Hematopoietic multipotent progenitor cell (in vitro differentiated cells): ENCODE measurements at places on chromosomes 5 and 9.

DNA sequence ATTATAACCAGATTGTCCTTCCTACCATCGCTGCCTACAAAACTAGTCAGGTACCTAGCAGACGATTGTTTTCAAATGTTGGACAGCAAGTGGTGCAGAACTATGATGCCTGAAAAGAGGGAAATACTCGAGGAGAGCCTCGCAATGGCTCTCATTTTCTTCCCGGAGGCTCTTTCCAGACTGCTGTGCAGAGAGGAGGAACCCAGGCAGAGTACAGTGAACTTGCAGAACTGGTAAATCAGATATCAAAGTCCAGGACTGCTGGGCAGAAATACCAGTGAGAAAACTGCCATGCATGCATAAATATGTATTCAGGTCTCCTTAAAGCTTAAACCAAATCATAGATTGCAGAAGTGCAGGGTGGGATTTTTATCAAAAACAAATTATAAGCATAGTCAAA is 26.4 kb upstream of the UGT3A1 start:
- no peak for DNase-seq

- no peak for DNase-seq
Measured at GRCh38 chr5:14148483-14148882, 5.3 kb downstream of the TRIO start.

DNA sequence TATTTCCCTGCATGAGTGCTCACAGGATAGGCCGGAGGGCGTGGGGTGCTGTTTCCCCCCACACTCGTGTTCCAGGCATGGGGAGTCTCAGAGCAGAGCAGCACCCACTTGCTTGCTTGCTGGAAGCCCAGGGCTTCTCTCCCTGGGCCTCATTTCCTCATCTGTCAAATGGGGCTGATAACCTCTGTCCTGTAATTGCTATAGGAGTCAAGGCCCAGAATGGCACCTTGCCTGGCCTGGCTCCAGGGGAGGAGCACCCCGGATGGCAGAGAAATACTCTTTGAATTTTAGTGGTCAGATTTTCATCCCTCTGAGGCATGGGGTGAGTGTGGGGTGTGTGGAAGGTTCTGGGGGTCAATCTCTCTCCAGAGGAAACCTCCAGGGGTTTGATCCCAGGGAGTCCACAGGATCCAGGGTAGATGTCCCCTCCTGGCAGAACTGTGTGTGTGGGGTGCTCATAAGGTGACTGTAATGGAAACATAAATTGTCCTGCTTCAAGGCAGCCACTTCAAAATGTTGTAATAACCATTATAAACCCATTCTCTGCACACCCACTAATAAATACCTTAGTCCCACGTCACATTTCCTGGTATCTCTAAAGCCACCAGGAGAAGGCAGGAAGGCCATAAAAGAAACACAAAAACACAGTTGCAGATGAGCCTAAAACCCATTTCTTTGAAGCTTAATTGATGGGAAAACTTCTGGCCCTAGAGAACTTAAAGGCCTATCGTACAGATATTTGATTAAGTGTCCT is 272.2 kb downstream of the FSTL4 start:
- no peak for DNase-seq

DNA sequence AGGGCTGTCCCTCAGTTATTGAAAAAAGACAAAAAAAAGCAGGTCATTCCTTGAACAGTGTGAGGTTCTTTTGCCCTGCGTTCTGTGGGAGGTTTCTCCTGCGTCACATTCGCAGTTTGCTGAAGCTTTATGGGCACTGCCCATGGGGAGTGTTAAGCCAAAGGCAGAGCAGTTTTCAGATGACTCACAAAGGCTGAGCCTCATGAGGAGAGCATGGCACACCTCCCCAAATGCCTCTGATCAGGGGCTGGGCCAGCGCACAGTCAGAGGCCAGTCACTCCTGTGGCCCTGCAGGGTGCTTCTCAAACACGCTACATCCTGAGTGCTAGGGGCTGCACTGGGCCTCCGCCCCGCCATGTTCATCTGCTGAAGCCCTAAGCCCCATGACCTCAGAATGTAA is 38.4 kb downstream of the IRX1 start:
- DNase-seq: no peak

DNA sequence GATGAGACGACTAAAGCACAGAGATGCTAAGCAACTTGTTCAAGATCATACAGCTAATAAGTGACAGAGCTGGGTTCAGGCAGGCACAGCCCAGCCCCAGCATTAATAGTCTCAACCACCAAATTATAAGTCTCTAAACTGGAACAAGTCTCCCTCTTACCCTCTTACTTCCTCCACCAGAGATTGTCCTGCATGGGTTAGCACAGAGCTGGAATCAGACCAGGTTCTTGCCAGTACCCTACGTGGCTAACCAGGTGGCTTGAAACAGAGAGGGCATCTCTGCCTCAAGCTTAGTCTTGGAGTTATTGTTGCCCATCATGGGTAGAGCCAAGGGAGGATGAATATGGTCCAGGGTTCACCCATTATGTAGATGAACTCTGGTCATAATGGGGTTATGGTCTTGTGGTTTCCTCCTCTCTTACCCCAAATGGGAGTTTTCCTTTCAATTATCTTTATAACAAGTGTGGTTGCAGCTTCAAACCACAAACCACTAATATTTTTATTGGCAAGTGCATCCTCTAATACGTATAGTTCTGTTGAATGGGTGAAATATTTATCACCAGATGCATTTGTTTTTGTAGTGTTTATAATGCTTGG is 8.3 kb upstream of the XPA start:
- DNase-seq: peak; percentile 27

- DNase-seq: no peak
Measured at GRCh38 chr9:71791875-71792274, 23.6 kb upstream of the CEMIP2 start.

DNA sequence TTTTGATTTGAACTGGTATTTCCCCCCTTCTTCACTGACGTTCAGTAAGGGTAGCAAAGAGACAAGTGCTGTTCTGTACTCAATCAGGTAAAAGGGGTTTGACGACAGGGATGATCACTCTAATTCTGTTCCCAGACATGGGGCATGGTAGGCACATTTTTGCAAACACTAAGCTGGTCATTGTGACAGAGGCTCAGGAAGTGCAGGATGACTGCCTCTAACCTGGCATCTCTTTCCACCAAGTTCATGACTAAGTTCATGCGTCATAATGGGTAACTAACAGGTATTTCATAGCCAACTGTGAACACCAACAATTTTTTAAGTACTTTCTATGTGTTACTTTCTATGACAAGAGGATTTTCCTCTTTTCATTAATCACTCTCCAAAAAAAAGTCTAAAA is 166.5 kb downstream of the MAPKAP1 start:
- no peak for DNase-seq

DNA sequence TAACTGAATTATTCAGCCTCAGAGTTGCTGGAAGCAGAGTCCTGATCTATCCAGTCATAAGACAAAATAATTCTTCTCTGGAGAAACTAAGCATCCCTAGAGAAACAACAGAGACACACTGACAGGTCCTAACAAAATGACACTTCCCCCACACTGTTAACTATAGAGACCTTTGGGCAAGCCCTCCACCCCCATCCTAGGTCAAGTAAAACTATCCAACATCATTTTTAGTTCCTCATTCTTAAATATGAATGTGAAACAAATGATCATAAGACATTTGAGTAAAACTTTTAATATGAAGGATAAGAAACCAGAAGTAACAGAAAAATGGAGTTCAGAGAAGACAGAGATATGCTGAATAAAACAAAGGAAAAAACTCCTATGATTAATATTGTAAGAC is 30.9 kb downstream of the CNTLN start:
- DNase-seq: no peak

GRCh38 chr5:42547141-42547540 is 123.9 kb downstream of the GHR start:
- no peak for DNase-seq

- DNase-seq: peak; percentile 11
Measured at GRCh38 chr5:34657274-34657921, 1.3 kb downstream of the RAI14 start.

DNA sequence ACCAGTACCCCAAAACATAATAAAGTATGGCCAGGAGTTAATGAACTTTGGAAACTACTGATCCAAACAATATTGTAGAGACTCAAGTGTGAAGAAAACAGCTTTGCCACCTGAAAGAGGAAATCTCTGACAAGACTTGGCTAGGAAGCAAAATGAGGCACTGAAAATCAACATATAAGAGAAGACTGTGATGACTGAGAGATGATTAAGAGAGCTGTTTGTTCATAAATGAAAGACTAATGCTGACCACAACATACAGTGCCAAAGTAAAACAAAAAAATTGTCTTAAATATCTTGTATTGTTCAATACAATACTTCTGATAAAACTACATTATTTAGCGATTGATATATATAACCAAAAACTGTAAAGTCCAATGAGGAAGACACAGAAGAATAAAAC is 7.2 kb downstream of the RC3H2 start:
- DNase-seq: no peak

- DNase-seq: no peak
Measured at GRCh38 chr5:35826554-35826953, 30.1 kb upstream of the IL7R start.

DNA sequence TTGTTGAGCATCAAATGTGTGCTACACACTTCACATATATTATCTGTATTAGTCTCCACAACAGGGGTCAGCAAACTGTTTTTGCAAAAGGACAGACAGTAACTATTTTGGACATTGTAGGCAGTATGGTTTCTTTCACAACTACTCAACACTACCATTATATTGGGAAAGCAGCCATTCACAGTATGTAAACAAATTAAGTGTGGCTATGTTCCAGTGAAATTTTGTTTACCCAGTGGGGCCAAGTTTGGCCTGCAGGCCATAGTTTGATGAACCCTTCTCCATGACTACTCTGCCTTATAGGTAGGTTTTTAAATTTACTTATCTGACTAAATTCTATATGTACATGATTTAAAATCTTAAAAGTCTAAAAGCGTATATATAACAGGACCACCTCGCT is 13.0 kb upstream of the FAM151B start:
- no peak for DNase-seq

- peak; percentile 56 for DNase-seq
Measured at GRCh38 chr5:178145965-178146820, 7.5 kb downstream of the NHP2 start.

DNA sequence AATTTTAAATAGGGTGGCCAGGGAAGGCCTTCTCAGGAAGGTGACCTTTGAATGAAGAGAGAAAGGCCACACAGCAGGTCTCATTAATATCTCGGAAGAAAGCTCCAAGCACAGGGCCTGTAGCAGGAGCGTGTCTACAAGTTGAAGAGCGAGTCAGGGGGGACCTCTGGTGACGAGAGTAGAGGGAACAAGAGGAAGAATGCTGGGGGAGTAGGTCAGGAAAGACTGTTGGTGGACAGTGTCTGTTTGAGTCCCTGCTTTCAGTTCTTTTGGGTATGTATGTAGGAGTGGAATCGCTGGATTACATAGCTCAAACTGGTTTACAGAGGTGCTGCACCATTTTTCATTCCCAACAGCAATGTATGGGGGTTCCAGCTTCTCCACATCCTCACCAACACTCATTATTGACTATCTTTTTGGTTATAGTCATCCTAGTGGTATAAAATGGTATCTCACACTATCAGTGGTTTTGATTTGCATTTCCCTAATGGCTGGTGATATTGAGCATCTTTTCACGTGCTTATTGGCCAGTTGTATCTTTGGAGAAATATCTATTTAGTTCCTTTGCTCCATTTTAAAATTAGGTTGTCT is 55.8 kb downstream of the NUP214 start:
- DNase-seq: peak; percentile 14

GRCh38 chr5:63555874-63556273 is 406.4 kb downstream of the HTR1A start:
- no peak for DNase-seq

DNA sequence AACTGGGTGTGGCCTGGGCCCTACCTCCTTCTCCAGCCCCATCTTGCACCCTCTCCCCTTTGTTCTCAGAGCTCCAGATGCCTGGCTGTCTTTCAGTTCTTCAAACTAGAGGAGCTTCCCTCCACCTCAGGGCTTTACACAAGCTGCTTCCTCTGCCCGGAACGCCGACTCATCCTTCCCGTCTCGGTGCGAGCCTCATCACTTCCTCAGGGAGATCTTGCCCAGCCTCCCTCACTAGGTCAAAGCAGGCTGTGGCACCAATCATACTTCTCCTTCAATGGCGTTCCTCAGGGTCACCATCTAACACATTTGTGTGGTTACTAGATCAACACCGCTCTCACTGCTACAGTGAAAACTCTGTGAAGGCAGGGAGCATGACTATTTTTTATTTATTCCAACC is 56.2 kb upstream of the ZSWIM6 start:
- no peak for DNase-seq

- no peak for DNase-seq
Measured at GRCh38 chr5:56145106-56145505, 88.0 kb downstream of the ANKRD55 start.

- no peak for DNase-seq
Measured at GRCh38 chr5:54120473-54120872, 189.9 kb downstream of the ARL15 start.

DNA sequence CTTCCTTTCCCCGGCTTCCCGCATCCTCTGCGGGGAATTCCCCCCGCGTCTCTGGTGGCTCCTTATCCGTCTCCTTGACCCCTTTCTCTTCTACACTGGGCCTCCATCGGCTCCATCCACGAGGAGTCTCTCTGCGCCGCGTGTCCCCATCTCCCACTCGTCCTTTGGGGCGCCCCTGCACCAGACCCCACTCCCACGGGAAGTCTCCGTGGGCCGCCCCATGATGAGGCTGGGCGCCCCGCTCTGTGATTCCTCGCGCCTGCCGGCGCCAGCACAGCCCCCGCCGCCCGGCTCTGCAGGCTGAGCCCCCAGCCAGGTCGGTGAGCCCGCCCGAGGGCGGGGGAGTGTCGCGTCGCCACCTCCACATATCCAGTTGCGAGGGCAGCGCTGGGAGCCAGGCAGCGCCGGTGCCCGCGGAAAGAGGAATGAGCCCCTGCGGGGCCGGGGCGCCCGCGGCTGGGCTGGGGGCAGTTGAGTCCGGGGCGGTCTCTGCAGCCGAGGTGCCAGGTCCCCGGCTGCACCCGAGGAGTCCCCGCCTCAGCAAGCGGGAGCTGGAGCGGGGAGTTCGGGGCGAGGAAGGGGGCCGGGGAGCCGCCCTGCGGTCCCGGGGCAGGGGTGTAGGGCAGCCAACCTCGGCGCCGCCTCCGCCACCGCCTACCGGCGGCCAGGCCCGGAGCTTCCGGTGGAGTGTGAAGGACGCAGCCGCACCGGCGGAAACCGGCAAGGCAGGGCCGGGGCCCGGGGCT is 2.1 kb upstream of the TRAF1 start:
- DNase-seq: peak; percentile 58

- no peak for DNase-seq
Measured at GRCh38 chr9:35237311-35237710, 75.5 kb downstream of the UNC13B start.

DNA sequence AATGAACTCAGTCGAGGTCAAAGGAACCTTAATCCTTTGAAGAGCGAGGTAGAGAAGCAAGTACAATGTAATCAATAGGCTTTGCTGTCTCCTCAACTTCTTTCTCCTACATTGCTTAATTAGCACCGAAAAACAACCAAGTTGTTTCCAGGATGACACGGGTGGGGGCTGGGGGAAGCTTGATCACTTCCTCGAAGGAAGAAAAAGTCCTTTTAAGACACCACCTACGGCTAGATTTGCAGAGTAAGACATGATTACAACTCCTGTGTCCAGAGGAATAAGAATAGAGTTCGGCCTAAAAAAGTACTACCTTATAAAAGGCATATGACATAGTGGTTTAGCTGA is 811 bp upstream of the ARRDC3 start:
- no peak for DNase-seq
